AML-193 (cell line): ENCODE measurements at places on chromosomes 3 and 15.

- DNase-seq, result no peak
These were observed 3.9 kb downstream of the RRP9 start for GRCh38 chr3:51937611-51938450.

- no peak for DNase-seq
These were observed 33.5 kb upstream of the HES1 start for GRCh38 chr3:194102436-194102835.

DNA sequence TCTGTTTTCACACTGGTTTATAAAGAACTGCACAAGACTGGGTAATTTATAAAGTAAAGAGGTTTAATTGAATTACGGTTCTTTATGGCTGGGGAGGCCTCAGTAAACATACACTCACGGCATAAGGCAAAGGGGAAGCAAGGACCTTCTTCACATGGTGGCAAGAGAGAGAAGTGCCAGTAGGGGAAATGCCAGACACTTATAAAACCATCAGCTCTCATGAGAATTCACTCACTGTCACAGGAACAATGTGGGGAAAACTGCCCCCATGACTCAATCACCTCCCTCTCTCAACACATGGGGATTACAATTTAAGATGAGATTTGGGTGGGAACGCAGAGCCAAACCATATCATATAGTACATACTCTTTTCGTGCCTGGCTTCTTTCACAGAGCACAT lies 42.4 kb downstream of the MAP2K1 start:
- DNase-seq, result no peak

DNA sequence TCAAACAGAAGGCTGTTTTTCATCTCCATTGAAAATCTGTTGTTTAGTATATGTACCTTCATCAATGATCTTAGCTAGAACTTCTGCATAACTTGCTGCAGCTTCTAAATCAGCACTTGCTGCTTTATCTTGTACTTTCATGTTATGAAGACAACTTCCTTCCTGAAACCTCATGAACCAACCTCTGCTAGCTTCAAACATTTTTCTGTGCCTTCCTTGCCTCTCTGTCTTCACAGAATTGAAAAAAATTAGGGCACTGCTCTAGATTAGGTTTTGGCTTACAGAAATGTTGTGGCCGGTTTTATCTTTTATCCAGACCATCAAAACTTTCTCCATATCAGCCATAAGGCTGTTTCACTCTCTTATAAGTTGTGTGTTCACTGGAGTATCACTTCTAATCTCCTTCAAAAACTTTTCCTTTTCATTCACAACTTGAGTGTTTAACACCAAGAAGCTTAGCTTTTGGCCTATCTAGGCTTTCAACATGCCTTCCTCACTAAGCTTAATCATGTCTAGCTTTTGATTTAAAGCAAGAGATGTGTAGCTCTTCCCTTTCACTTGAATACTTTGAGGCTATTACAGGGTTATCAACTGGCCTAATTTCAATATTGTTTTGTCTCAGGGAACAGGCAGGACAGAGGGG lies 78.6 kb downstream of the IGSF11 start:
- no peak for DNase-seq

DNA sequence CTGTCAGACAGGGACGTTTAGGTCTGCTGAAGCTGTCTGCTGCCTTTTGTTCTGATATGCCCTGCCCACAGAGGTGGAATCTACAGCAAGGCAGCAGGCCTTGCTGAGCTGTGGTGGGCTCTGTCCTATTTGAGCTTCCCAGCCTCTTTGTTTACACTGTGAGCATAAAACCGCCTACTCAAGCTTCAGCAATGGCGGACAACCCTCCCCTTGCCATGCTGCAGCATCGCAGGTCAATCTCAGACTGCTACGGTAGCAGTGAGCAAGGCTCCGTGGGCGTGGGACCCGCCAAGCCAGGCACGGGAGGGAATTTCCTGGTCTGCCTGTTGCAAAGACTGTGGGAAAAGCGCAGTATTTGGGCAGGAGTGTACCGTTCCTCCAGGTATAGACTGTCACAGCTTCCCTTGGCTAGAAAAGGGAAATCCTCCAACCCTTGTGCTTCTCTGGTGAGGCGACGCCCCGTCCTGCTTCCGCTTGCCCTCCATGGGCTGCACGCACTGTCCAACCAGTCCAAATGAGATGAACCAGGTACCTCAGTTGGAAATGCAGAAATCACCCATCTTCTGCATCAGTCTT lies 71.4 kb downstream of the SPSB4 start:
- DNase-seq, result no peak

- no peak for DNase-seq
These were observed 30.7 kb downstream of the CLEC3B start for GRCh38 chr3:45056608-45057301.

DNA sequence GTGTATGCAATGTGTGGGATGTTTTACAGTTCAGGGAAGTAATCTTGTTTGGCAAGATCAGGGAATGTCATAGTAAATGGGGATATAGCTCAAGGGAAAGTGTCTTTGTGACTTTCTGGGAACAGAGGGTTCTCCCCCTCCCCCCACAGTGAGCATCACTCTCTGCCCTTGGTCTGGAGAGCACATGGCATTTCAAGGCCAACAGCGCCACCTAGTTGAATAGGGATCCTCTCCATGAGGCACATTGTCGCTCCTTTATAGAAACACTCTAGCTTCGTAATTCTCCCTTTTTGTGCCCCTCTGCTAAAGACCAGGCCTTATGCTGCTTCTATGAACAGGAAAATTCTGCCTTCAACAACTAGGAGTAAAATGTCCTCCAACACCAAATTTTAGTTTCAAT lies 37.1 kb upstream of the ARNT2 start:
- peak; percentile 8 for DNase-seq

- DNase-seq, result no peak
These were observed 3.5 kb downstream of the NAALADL2 start for GRCh38 chr3:174862666-174863065.

DNA sequence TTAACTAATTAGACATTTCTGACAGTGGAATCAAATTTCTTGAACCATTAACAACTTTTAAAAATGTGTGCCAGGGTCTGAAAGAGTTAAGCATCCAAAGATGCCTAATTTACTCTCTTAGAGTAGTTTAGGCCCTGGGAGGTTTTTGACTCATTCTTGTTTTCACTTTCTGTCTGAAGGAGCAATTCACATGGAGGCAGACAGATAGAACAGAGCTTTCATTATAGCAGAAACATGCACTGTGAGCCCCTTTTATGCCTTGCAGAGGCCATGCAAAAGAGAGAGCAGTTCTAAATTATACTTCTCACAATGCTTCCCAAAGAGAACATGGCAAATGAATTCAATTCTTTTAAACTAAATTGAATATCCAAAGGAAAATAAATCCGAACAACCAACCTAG lies 554.8 kb downstream of the MFSD1 start:
- DNase-seq, result no peak

DNA sequence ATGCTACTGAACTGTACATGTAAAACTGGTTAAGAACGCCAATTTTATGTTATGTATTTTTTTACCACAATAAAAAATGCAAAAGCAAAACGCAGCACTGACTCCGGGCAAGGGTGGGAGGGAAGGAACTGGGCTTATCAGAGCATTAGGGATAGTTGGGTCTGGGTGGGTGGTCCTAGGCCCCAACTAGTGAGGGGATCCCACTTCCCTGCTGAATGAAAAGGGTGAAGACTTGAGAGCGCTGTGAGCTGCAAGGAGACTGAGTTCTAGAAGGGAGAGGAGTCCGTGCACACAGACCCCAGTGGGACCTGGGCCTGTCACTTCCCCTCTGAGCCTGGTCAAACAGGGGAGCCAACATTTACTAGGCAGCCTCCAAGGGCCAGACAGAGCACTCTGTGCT lies 98.6 kb downstream of the TPRA1 start:
- DNase-seq, result no peak

- peak; percentile 72 for DNase-seq
These were observed 15.4 kb upstream of the RFC4 start for GRCh38 chr3:186821429-186822387.

GRCh38 chr15:99125061-99125891 lies 20.4 kb downstream of the SYNM start:
- no peak for DNase-seq

DNA sequence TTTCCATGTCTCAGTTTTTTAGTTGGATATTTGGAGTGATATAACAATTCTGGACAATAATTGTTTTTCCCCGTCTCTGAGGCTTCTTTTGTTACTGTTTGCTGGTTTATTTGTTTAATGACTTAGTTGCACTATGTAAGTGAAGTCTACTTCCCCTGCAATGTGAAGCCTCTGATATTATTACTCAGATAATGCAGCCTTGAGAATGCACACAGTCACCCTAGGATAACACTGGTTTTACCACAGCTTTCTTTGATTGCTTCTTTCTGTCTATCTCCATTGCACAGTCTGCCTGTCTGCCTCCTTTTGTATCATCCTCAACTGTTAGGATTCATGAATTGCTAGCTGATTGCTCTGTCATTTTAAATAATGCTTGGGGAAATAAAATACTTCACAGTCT lies 208.7 kb upstream of the ROBO1 start:
- DNase-seq, result no peak

DNA sequence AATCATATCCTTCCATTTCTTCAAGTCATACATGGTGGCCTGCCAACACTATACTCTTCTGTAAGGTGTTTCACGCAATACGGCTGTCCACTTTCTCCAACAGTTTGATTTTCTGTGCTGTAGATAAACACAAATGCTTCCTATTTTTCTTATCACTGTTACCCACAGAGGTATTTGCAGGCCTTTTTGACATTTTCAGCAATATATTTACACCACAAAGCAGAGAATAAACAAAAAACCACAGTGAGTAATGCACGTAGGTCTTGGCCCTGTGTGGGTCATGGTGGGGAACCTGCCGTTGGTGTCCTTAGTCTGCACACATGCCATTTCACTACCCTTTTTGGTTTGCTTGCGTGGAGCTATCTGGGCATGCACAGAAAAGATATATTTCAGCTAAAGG lies 59.5 kb downstream of the LRRC28 start:
- DNase-seq, result no peak

DNA sequence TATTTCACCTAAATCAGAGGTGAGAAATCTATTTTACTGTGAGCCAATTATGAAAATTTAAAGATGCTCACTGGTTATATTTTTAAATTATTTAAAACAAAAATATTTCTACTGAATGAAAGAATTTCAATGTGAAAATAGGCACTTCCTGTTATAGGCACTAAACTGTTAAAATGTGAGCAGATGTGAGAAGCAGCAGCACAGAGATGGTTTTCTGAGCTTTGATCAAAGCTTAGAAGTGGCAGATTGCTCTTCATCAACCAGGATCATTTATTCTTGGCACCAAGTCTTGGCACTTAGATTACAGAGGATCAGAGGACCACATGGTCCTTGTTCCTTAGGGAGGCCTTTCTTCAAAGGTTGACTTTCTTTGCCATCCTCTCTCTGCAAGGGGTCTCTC lies 18.0 kb upstream of the TSC22D2 start:
- no peak for DNase-seq

DNA sequence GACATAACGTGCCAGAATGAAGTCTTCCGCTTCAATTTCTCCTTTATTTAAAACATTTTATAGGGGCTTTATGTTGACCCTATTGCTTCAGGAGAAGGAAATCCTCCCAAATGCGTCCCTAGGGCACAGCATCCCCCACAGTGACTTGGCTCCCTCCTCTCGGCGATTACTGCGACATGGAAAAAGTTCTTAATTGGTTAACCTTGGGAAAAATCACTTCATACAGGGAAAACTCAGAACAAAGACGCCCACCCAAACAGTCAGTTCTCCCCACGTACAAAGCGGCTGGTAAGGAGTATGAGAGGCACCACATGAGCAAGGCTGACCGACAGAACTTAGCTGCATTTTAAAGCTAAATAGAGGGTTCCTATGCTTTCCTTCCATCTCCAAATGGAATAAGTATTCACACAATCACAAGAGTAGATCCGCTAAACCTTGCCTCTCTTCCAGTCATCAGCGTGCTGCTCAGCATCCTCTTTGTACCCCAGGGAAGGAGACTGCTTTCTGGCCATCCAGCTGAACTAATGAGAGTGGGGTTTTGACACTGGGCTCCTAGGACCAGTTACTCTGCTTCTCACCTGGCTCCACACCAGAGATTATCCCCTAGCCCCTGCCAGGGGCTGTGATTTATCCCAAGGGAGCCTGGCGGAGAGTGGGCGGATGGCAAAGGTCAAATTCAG lies 415.3 kb upstream of the WNT5A start:
- no peak for DNase-seq

GRCh38 chr3:129611812-129612533 lies 5.5 kb upstream of the PLXND1 start:
- DNase-seq, result no peak

DNA sequence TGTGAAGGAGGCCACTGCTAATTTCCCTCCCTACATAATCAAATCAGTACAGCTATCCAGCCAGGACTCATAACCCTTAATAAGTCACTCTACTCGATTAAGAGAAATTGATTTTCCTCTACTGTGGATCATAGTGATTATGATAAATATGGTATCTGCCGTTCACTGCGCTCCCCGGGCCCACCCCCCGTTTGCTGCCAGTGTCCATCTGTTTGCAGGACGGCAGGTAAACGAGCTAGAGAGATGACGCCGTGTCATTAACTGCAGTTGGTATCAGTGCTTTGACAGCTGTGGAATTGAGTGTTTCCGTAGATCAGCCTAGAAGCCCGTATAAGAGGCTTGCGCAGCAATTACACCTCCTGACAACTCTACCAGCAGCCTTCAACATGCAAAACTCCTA lies 94.9 kb downstream of the ROBO2 start:
- DNase-seq, result no peak
